ENCODE measurements at places on chromosomes 6 and 20.

DNA sequence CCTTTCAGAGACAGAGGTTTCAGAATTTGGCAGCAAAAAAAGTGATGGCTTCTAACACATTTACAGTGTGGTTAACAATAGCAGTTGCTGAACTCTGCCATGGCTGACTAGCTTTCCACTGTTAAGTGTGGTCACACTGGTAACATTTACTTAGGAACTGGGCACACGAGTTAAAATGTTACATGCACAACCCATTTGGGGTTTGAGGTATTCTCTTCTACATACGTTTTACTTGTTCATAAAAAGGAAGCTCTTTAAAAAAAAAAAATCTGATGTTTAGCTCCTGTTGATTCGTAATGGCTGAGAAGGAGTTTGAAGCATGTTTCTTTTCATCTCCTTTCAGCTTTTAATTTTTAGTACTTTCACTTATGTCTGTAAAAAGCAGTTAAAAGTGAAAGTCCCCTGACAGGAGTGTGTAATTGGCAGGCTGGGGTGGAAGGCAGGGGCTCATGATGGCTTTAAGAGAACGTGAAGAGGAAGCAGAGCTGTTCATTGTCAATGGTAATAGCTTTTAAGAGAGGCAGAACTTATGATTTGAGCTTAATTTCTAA is 245.9 kb downstream of the FARS2 start:
- DNase-seq: no peak

GRCh38 chr6:134596191-134596590 is 278.3 kb upstream of the SGK1 start:
- DNase-seq: no peak

GRCh38 chr20:32589256-32589655 is 4.1 kb upstream of the NOL4L start:
- no peak for DNase-seq

DNA sequence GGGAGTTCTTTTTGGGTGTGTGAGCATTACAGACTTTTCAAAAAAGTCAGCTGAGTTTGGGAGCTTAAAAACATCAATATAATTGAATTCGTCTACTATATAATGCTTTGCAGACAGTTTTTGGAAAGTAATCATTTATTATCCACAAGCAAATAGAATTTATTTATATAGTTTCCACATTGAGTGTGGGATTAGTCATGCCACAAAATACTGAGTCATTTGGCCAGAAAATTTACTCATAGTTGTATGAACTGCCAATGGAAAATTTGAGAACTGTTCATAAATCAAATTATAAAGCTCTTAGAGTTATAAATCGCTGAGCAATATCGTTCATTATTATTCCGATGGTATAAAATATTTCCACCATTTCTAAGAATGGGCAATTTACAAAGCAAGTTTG is 5.0 kb downstream of the BEND6 start:
- DNase-seq: no peak

DNA sequence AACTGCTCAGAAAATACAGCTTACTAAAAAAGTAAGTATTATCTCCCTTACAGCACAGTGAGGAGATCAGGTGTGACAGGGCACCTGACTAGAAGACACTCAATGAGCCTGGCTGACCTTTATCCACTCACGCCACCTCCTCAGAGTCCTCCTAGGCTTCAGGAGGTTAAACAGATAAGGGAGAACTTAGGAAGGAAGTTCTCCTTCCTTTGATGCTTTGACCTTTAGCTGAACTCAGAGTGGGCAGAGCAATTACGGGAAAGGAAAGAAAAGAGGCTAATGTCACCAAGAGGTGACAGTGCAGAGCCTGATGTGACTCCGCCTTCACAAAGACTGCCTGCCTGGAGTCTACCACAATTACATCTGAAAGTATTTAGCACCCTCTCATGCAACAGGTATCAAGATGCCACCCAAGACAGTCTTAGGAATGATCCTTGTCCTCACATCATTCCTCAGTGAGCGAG is 36.7 kb downstream of the MAN1A1 start:
- no peak for DNase-seq

GRCh38 chr6:160974304-160974771 is 17.2 kb upstream of the MAP3K4 start:
- DNase-seq: no peak

- DNase-seq: no peak
These were observed 7.5 kb downstream of the NELFCD start for GRCh38 chr20:58988565-58988882.

DNA sequence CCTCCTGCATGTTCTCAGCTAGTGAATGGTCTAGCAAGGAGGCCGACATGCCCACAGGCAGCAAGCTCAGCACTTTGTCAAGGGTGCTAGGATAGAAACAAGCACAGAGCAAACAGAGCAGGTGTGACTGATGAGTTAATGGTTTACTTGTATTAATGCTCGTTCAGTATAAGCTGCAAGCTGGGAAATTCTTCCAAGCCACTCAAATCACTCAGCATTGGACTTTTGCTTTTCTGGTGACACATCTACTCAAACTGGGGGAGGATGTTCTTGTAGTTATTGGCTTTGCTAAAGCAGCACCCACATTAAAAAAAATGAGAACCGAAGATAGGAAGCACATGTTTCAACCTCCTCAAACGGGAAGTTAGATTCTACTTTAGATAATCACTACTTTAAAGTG is 43.1 kb upstream of the NEDD9 start:
- no peak for DNase-seq

DNA sequence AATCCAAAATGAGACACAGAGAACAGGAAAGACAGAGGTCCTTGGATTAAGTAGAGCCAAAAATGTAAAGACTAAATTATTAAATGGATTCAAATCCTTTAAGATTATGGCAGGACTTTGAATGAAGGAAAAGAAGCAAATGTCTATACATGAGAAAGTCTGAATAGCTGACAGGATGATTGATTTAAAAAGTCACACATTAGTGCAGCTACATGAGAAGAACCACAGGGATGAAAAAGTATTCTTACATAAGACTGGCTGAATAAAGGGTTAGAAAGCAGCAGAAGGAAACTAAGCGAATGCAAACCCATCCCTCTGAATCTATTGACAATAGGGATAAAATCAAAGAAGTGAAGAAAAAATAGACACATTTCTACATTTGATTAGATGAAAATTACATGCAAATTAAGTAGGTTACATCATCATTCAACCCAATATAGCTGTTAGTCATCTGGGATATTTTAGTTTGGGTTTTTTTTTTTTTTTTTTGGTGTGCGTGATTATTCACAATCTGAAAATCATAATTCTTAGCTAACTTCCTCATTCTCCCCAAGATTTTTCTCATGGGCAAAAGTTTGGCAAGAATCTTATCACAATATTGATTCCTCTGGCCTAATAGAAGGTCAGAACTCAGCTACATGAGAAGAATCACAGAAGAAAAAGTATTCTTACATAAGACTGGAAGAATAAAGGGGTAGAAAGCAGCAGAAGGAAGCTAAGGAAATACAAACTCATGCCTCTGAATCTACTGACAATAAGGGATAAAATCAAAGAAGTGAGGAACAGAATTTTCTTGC is 845.4 kb downstream of the HACE1 start:
- DNase-seq: no peak

DNA sequence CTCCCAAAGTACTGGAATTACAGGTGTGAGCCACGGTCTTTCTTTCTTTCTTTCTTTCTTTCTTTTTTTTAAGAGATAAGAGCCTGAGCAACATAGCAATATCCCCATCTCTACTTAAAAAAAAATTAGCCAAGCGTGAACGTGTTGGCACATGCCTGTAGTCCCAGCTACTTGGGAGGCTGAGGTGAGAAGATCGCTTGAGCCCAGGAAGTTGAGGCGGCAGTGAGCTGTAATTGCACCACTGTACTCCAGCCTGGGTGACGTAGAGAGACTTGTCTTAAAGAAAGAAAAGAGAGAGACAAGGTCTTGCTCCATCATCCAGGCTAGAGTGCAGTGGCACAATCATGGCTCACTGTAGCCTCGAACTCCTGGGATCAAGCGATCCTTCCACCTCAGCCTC is 162.0 kb upstream of the MLN start:
- DNase-seq: no peak

GRCh38 chr6:11043961-11044711 is at the start of gene ELOVL2:
Gene ELOVL2, minus strand, starts transcription at chr6:11044305. Its CDS starts 75 bp downstream, at chr6:11044230.
- DNase-seq: peak; percentile 19

DNA sequence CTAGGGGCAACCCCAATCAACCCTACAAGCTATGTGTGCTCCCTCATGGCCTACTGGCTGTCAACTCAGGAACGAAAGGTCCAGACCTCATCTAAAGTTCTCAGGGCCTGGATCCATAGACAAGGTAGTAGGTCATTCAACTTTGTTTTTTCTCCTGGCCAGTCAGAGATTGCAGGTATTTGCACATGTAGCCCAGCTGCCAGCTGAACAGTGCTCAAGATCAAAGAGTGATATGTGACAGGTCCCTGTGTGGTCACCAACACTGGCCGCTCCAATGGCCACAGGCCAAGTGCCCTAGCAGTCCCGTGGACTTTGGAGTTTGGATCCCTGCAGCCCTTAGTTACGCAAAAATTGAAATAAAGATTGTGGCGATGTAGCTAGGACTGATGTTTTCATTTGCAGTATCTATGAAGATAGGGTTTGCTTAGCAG is 60.6 kb upstream of the ATXN1 start:
- DNase-seq: no peak

DNA sequence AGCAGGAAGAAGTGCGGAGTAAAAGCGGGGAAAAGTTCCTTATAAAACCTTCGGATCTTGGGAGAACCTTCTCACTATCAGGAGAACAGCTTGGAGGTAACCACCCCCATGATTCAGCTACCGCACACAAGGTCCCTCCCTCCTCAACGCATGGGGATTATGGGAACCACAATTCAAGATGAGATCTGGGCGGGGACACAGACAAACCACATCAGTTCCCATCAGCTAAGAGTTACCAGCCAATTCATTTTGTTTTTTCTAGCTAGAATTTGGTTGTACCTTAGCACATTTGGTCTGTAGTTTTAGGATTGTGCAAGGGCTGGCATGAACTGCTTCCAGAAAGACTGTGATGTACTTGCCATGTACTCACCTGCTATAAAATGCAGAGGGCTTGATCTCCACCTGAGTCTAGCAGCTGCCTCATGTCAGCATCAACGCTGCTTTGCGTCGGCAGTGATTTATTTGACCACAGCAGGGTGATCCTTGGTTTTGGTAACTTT is 94.7 kb upstream of the SLC2A12 start:
- DNase-seq: no peak
